Activated naive CD8-positive, alpha-beta T cell treated with anti-CD3 and anti-CD28 coated beads for 36 hours (primary cell): ENCODE measurements at places on chromosomes 3 and 15. TPM values are rescaled to one million over a fixed set of nuclear protein-coding genes. Genes with fewer than 3 reads are reported as not detected.

- DNase-seq = no peak
Observed at GRCh38 chr3:55170444-55170843, 242.6 kb upstream of the LRTM1 start.

- DNase-seq = no peak
Observed at GRCh38 chr15:67915461-67916374, 75.9 kb upstream of the RNU6-1 start.

GRCh38 chr15:56608993-56609392, 124.3 kb downstream of the ZNF280D start:
- DNase-seq = no peak

- no peak for DNase-seq
Observed at GRCh38 chr3:136956971-136957370, 812 bp upstream of the IL20RB start.

The CCR3 gene
- total RNA-seq = not detected

The RYK gene
- 21.0 TPM for total RNA-seq

The SLC28A2 gene
- total RNA-seq = not detected
